Kidney epithelial cell (primary cell): ENCODE measurements at places on chromosomes 7 and 10.
A peak's percentile ranks its signal among the peaks of the same experiment; 100 is the strongest.

- no peak for DNase-seq
Measured at GRCh38 chr7:13745530-13745929, 243.9 kb downstream of the ETV1 start.

- DNase-seq: peak; percentile 25
Measured at GRCh38 chr7:48637382-48637781, 287.0 kb upstream of the CDC14C start.

DNA sequence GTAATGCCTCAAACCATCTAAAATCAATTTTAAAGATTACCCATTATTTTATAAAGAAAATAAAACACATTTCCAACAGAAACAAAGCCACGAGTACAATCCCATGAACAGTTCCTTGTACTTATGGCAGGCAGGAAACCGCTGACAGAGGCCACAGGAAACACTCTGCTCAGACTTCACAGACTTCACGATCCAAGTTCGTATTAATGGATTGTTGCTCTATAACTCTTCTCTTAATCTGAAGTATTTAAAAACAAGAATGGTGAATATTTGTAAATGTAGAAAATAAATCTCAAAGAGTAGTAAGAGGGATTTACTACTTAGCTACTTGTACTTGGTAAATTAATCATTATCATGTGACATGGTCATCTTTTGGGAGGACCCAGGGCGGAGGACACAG lies 78.3 kb downstream of the SNX10 start:
- no peak for DNase-seq

DNA sequence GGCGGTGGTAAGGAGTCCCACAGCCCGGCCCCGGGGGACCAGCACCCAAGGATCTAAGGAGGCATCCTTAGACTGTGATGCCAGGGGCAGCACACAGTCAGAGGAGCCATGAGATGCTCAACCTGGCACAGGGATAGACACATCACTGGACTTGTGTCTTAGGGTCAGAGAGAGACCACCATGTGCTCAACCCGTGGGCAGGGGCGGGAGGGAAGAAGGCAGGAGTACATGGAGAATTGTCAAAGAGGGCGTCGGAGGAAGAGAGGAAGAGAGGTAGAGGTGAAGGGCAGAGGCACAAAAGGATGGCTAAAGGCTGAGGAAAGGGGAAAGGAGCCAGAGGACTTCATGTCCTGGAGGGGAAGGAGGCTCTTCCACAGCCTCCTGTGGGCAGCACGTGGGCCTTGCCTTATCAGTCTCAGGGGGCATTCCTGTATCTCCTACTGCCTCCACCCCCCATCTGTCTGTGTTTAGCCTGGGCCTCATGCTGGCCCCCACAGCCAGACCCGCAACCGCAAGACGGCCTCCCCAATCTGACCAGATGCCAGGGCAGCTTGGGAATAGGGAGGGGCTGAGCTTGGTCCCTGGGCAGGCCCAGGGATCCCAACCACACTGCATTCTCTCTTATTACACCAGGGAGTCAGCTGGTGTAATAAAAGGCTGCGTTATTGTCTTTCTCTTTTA lies 2.2 kb downstream of the ADCY1 start:
- no peak for DNase-seq

DNA sequence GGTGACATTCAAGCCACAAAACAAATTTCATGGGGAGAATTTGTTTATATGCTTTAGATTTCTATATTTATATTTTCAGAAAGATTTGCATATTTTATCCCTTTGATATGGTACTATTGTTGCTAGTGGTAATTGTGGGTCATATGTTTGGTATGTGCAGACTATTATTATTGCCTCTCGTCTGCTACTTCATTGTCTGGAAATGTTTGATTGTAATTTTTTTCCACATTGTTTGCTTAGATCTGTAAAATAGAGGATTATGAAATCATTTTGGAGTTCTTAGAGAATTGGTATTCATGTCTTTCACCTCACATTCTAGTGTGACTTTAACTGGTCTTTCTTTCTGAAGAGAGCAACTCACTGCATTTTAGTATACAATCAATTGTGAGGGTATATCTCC lies 44.7 kb downstream of the MYO3A start:
- no peak for DNase-seq
